Cerebellar cortex (tissue), 1 donor: ENCODE measurements at places on chromosomes 1 and 21.

- no peak for DNase-seq
Observed at GRCh38 chr1:185674201-185674600, 60.0 kb upstream of the HMCN1 start.

- no peak for DNase-seq
Observed at GRCh38 chr1:15568387-15569073, 16.3 kb downstream of the AGMAT start.

- no peak for DNase-seq
Observed at GRCh38 chr1:192109576-192109975, 48.7 kb upstream of the RGS18 start.

DNA sequence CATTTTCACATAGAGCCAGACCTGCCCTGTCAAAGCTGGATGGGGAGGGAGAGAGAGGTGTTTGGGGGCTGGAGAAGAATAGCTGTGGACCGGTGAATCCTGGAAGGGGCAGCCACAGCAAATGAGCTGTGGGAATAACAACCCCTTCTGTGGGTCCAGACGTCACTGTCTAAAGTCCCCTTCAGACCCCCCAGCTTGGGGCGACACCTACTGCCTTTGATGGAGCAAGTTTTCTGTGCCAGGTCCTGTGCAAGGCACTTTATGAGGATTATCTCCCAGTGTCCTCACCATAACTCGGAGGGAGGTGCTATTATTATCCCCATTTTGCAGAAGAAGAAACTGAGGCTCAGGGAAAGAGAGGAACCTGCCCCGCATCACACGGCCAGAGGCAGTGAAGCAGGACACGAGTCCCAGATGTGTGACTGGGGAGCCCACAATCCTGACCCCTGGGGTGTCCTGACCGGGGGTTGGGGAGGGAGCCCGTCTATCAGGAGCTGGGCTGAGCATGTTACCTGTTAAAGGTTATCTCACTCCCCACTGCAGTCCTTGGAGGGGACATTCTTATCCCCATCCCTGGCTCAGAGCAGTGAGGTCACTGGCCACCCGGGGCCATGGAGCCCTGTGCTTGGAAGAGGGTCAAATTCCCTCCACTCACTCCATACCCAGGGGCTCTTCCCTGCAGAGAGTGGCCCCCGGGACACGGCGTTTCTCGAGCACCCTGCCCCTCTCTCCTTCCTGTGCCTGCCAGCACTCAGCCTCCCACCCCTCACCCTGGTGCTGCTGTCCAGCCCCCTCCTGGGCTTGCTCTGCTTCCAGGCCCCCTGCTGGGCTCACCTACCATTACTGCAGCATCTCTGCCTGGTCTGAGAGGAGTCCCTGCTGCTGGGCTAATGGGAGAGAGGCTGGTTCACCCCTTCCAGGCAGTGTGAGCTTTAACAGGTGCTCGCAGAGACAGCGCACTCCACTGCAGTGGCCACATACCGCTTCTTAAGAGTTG, 132.9 kb downstream of the PTPRU start:
- DNase-seq, result no peak
